Heart left ventricle (tissue), 16 donors: ENCODE measurements at places on chromosomes 6 and 20. TPM values are rescaled to one million over a fixed set of nuclear protein-coding genes. Genes with fewer than 3 reads are reported as not detected.
A peak's percentile ranks its signal among the peaks of the same experiment; 100 is the strongest.

GRCh38 chr6:33988121-33989015 is 157.5 kb downstream of the GRM4 start:
- H3K4me1 ChIP-seq = no peaks in the 10 kb centered on the region
- no peak for DNase-seq
- H3K27me3 ChIP-seq = peaks cover 37% of the 10 kb centered on the region
- no peaks in the 10 kb centered on the region for H3K36me3 ChIP-seq
- H3K27ac ChIP-seq = no peak overlapping the region
- no peak overlapping the region for H3K4me3 ChIP-seq

GRCh38 chr6:89269981-89270380 is 45.1 kb downstream of the GABRR2 start:
- no peaks in the 10 kb centered on the region for H3K27me3 ChIP-seq
- no peaks in the 10 kb centered on the region for H3K36me3 ChIP-seq
- H3K4me1 ChIP-seq = peaks cover 3% of the 10 kb centered on the region
- DNase-seq = no peak

DNA sequence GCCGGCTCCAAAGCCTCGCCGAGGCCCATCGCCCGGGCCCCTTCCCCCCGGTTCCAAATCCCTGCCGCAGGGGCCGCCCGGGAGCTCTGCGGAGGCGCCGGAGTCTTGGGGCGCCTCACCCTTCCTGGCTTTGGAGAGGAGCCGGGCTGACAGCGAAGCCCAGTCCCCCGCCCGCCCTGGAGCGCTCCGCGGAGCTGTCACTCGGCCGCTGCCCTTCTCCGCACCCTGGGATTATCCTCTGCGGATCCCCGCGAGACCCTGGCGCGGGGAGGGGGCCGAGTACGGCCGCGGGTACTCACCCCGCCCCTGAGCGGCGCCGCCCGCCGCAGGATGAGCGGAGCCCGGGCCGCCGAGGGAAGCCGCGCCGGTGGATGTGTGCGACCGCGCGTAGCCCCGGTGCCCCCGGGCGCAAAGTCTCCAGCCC is 343 bp downstream of the SNAP91 start:
- no peak overlapping the region for H3K27ac ChIP-seq
- peaks cover 3% of the 10 kb centered on the region for H3K4me1 ChIP-seq
- H3K27me3 ChIP-seq = peaks cover 22% of the 10 kb centered on the region
- no peak for DNase-seq
- peak overlapping the region; percentile 39 for H3K4me3 ChIP-seq
- no peaks in the 10 kb centered on the region for H3K36me3 ChIP-seq

DNA sequence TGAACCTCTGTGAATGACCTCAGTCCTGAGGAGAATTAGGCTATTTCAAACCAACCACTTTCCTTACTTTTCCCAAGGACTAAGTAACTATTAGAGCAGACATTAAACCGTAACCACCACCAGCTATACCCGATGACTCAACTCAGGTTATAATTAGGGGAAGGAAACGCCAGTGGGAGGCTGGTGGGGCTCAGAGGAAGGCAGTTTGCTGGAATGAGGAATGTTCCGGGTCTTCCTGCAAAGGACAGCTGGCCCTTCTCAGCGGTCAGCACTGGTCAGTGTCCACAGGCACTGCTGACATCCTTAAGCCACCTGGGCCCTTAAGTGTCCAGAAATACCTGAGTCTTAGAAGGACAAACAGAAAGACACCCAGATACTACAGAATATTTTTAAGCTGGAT is 515.2 kb downstream of the MAFB start:
- H3K27ac ChIP-seq = no peak overlapping the region
- no peak for DNase-seq
- no peaks in the 10 kb centered on the region for H3K36me3 ChIP-seq
- H3K4me1 ChIP-seq = no peaks in the 10 kb centered on the region

GRCh38 chr6:34519971-34520644 is 36.0 kb downstream of the SPDEF start:
- no peaks in the 10 kb centered on the region for H3K27me3 ChIP-seq
- no peak overlapping the region for H3K4me3 ChIP-seq
- no peak for DNase-seq
- H3K36me3 ChIP-seq = no peaks in the 10 kb centered on the region
- no peak overlapping the region for H3K27ac ChIP-seq

GRCh38 chr20:33897313-33897912 is 86.3 kb downstream of the CHMP4B start:
- H3K4me3 ChIP-seq = no peak overlapping the region
- no peak for DNase-seq
- H3K36me3 ChIP-seq = no peaks in the 10 kb centered on the region
- H3K27me3 ChIP-seq = no peaks in the 10 kb centered on the region
- no peaks in the 10 kb centered on the region for H3K4me1 ChIP-seq
- H3K27ac ChIP-seq = no peak overlapping the region

DNA sequence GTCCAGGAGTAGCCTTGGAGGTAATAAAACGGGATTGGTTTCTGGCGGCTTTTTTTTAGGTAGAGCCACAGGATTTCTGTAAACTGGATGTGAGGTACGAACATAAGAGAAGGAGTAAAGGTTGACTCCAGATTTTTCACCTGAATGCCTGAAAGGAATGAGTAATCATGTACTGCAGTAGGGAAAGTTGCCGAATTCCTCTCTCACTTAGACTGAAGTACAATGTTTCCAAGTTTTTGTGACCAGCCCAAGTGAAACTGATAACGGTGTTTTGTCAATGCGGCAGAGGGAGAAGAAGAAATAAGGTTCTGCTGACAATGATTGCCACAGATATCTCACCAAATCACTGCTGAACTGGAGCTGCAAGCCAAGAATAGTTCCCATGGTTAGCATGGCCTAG is 75.0 kb downstream of the VTA1 start:
- no peaks in the 10 kb centered on the region for H3K27me3 ChIP-seq
- H3K36me3 ChIP-seq = peaks cover 13% of the 10 kb centered on the region
- no peak for DNase-seq
- no peaks in the 10 kb centered on the region for H3K4me1 ChIP-seq

GRCh38 chr6:160337991-160338390 is 10.2 kb upstream of the SLC22A3 start:
- DNase-seq = no peak
- no peaks in the 10 kb centered on the region for H3K27me3 ChIP-seq
- no peaks in the 10 kb centered on the region for H3K36me3 ChIP-seq
- H3K27ac ChIP-seq = no peak overlapping the region

DNA sequence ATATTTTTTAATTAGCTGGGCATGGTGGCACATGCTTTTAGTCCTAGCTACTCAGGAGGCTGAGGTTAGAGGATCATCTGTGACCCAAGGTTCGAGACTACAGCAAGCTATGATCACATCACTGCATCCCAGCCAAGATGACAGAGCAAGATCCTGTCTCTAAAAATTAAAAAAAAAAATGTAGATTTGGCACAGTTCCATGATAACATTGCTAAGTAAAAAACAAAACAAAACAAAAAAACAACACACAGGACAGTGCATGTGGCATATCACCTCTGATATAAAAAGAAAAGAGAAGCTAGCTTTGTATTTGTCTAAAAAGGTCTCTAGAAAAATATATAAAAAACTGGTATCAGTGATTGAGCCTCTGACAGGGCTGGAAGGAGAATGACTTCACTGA is 24.6 kb downstream of the RNF24 start:
- no peaks in the 10 kb centered on the region for H3K27me3 ChIP-seq
- H3K4me1 ChIP-seq = peaks cover 2% of the 10 kb centered on the region
- H3K4me3 ChIP-seq = no peak overlapping the region
- no peaks in the 10 kb centered on the region for H3K36me3 ChIP-seq

- no peaks in the 10 kb centered on the region for H3K27me3 ChIP-seq
- H3K4me1 ChIP-seq = no peaks in the 10 kb centered on the region
- H3K27ac ChIP-seq = peak overlapping the region; percentile 35
These were observed 54.0 kb downstream of the IL22RA2 start for GRCh38 chr6:137119196-137120104.

DNA sequence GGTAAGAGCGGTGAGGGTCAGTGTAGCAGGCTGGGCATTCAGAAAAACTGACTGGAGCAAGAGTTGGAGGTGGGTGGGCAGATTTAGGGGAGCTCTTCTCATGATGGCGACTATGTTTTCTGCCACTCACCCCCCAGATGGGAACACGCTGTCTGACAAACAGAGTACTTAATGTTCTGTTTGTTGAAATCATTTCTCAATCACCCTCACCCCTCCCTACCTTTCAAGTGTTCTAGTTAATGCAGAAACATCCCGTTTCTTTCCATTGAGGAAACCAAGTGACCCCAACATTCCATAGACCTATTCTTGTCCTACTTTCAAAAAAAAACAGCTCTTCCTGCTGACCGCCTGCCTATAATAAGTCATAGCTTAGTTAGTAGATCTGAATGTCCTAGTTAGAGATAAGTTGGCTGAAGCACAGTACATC is 132.5 kb upstream of the NEDD9 start:
- H3K4me1 ChIP-seq = peaks cover 60% of the 10 kb centered on the region
- no peaks in the 10 kb centered on the region for H3K27me3 ChIP-seq
- no peak for DNase-seq
- no peak overlapping the region for H3K4me3 ChIP-seq

DNA sequence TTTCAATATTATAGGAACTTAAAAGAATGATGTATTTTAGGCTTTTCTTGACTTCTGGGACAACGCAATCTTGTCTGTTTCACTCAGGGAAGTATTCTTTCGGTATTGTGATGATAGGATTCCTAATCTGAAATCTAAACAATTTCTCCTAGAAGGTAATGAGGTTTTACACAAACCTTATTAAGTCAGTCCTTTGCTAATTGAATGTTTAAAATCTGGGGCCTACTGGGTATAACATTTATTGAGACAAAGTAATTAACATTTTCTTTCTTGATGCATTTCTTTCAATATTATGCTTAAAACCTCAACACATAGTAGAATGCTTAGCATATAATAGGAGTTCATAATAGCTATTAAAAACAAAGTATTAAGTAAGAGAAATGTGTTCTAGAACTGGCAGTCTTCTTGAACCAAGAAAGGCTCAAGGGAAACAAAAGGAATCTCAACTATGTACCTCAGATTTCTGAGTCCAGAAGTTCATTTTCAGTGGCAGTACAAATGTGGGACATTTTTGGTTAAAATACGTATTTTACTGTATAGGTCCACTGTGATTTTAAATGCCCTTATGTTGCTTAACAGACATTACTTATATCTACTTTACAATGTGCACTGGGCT is 121.4 kb upstream of the BMP2 start:
- H3K36me3 ChIP-seq = no peaks in the 10 kb centered on the region
- no peaks in the 10 kb centered on the region for H3K27me3 ChIP-seq
- H3K4me3 ChIP-seq = no peak overlapping the region
- no peaks in the 10 kb centered on the region for H3K4me1 ChIP-seq
- DNase-seq = no peak
- no peak overlapping the region for H3K27ac ChIP-seq

DNA sequence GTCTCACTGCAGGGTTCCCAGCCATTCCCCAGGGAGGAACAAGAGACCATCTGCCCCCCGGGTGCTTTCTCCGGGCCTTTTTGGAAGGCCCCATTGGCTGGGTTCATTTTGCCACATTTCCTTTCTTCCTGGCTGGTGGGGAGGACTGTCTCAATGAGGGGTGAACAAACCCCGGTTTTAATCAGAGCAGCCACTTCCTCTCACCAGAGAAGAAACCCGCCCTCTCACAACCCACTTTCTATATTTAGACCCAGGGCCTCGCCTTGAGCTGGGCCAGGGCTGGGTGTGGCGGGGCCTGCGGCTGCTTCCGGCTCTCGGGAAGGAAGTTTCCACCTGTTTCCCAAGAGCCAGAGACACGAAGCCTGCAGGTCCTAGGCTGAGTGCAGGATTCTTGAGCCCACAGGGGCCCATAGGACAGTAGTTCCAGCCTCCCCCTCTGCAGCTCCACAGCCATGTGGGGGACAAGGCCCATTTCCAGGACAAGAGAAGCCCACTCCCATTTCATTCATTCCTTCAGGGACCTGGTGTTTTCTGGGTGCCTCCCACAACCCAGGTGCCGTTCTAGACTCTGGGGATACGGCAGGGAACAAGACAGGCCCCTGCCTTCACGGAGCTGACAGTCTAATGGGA is 41.8 kb downstream of the RBM38 start:
- no peak overlapping the region for H3K4me3 ChIP-seq
- peak; percentile 70 for DNase-seq
- no peaks in the 10 kb centered on the region for H3K27me3 ChIP-seq
- no peaks in the 10 kb centered on the region for H3K36me3 ChIP-seq

DNA sequence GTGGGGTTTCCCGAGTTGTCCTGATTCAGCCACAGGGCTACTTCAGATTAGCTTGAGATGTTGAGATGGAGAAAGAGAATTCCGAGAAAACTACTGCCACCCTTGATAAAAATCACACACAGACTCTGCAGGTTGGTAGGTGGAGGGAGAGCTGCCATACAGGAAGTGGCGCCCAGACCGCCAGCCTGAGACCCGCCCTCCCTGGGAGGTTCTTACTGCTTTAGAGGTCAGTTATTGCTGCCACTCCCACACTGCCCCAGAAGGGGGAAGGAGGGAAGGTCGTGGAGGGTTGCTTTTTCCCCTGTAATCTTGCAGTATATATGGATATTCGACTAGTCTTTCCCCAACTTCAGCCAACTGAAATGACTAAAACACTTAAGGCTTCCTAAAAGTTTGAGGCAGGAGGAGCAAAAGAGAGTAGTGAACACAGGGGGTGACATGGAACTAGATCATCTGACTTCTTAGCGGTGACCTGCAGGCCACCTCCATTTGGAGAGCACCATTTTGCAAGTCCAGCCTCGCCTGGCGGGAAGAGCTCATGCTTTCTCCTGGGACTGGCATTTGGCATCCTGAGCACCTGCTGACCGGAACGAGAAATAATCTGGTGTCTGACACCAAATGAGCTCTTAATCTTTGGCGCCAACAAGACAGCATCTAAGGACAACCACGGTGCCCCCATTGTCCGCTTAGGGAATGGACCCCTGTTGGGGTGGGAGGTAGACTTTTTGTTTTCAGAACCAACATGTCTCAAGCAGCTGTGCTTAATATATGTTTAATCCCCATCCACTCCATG is 35.7 kb upstream of the SLC22A1 start:
- no peak overlapping the region for H3K4me3 ChIP-seq
- H3K4me1 ChIP-seq = no peaks in the 10 kb centered on the region
- H3K27me3 ChIP-seq = no peaks in the 10 kb centered on the region
- H3K36me3 ChIP-seq = peaks cover 95% of the 10 kb centered on the region
- DNase-seq = no peak

The TCF21 gene
- 3.9 TPM for total RNA-seq

The CTAGE9 gene
- not detected for total RNA-seq

The ME1 gene
- 15.2 TPM for total RNA-seq

The BHLHE23 gene
- total RNA-seq = not detected
